ENCODE measurements at places on chromosomes 7 and 10.

DNA sequence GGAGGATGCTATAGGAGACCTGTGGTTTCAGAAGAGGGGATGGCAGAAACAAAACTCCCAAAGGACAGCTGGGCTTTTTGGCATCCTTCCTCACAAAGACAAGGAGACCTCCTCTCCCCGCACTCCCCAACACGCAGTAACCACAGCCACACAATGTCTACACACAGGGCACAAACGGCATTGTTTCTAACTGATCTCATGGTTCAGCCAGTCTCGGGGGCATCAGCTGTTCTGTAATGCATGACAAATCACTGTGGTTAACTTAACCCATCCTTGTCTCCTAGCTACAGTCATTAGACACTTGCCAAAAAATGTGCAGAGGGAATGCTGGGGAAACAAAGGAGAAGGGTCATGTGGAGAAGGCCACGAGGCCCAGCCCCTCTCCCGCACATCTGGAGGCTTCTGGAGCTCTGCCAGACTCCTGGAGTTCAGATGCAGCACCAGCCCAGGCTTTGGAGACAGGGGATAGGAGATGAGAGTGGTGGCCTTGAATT is 7.6 kb upstream of the ADAMTS14 start:
- DNase-seq, result peak; percentile 98

GRCh38 chr7:43692582-43693373 is 36.5 kb downstream of the COA1 start:
- DNase-seq, result peak; percentile 16

GRCh38 chr7:154953006-154953684 is 49.8 kb downstream of the PAXIP1 start:
- DNase-seq, result peak; percentile 47

DNA sequence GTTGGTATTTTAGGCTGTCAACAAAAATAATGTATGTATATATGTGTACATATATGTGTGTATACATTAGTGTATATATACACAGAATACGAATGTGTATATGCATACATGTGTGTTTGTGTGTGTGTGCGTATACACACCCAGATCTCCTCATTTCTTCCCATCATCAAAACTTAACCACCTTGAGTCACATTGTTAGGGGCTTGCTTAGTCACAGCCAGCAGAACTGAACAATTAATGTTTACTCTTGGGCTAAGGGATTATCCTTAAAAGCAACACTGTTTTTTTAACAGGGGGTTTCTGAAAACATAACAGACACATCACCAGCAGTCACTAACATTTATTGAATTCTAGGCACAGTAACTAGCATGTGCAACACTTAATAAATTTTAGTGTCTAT is 83.0 kb upstream of the ASAH2 start:
- no peak for DNase-seq

- no peak for DNase-seq
These were observed 67.3 kb downstream of the EPDR1 start for GRCh38 chr7:37987732-37988131.

DNA sequence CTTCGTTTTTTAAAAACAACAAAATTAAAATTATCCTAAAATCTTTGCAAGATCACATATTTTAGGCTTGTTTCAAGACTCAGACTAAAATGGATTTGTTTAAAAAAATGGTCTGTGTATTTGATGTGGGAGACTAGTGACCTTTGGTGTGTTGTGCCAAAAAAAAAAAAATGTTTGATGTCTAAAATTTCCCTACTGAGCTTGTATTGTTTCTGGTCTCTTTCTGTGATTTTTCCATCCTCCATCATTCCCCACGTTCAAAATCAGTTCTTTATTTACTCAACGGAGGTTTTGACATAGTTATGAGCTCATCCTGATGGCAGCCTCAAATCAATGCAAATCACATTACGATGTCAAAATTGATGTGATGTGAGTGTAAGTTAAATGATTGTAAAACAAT is 326.2 kb downstream of the RNLS start:
- no peak for DNase-seq

- DNase-seq, result no peak
These were observed 26.8 kb downstream of the PYROXD2 start for GRCh38 chr10:98388101-98388655.

DNA sequence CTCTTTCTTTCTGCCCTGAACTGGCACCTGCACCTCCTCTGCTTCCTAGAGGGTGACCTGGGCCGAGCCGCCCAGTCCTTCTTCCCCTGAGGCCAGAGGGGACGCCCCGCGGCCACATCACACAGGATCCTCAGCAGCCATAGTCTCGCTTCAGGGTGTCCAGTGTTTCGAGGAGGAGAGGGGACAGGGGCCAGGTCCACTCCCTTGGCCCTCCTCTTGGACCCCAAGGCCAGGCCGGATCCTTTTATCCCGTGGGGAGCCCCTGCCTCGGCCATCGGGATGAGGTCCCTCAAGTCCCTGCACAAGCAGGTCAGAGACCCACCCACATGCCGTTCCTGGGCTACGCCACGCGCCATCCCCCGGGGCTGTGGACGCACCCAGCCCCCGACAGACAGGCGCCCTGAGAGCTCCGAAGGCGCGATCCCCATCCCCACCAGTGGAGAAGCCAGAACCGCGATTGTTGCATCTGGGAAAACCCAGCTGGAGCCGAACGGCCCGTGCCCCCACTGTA is 3.6 kb downstream of the BHLHA15 start:
- DNase-seq, result no peak

DNA sequence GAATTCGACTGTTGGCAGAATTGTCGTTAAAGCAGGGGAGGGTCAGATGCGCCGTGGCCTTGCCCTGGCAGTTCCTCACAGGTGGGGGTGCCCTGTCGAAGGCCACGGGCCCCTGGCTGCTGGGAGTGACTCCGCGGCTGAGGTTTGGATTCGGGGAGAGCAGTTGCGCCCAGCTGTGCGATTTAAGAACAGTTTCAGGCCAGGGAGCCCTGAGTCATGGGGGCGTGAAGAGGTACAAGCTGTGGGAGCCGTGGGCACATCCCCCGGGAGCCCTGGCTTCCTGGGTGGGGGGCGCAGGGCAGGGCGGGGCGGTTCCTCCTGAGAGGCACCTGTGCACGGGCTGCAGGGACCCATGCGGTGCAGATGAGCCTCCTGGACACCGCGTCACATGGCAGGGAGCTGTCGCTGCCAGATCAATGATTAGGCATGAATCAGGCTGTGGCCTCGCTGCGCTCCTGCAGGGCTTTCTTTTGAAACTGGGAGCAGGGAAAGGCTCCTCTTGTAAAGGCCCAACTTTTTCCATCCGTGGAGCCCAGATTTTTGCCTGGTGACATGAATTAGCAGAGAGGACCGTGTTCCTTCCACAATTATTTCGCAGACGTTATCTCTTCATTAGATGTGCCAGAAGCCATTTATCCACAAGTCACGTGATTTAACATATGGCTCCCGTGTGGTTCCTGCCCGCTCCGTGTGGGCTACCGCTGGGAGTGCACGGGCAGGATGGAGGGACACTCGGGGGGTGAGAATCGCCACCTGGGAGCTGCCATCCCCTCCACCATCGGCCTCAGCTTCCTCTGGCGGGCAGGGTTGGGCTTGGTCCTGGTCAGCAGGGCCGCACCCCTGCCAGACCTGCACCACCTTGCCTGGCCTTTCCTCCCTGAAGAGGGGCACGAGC is 918 bp downstream of the PWWP2B start:
- peak; percentile 74 for DNase-seq
